Memory B cell (primary cell): ENCODE measurements at places on chromosomes 2 and 18.

- H3K27ac ChIP-seq, result peak overlapping the region; percentile 95
- H3K27me3 ChIP-seq, result no peaks in the 10 kb centered on the region
- H3K4me1 ChIP-seq, result peaks cover 22% of the 10 kb centered on the region
- H3K4me3 ChIP-seq, result peak overlapping the region; percentile 94
- no peak for DNase-seq
Observed at GRCh38 chr2:33598561-33599174, 431 bp downstream of the FAM98A start.

DNA sequence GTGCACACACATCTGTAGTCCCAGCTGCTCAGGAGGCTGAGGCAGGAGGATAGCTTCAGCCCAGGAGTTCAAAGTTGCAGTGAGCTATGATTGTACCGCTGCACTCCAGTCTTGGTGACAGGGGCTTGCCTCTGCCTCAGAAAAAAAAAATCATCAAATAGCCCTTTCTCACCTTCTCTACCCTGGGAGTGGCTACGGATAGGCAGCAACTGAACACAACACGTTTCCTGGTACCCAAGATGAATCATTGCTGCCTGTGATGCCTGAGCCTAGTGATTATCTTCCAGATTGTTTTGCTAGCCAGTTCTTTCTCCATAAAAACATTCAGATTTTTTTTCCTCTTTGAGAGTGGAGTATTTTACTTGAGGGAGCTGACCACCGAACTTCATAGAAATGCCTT is 13.5 kb downstream of the INPP4A start:
- H3K27me3 ChIP-seq, result no peaks in the 10 kb centered on the region
- H3K27ac ChIP-seq, result no peak overlapping the region
- no peak for DNase-seq

GRCh38 chr18:30712383-30712782 is 330.2 kb downstream of the DSC3 start:
- no peaks in the 10 kb centered on the region for H3K27me3 ChIP-seq
- no peaks in the 10 kb centered on the region for H3K4me1 ChIP-seq

DNA sequence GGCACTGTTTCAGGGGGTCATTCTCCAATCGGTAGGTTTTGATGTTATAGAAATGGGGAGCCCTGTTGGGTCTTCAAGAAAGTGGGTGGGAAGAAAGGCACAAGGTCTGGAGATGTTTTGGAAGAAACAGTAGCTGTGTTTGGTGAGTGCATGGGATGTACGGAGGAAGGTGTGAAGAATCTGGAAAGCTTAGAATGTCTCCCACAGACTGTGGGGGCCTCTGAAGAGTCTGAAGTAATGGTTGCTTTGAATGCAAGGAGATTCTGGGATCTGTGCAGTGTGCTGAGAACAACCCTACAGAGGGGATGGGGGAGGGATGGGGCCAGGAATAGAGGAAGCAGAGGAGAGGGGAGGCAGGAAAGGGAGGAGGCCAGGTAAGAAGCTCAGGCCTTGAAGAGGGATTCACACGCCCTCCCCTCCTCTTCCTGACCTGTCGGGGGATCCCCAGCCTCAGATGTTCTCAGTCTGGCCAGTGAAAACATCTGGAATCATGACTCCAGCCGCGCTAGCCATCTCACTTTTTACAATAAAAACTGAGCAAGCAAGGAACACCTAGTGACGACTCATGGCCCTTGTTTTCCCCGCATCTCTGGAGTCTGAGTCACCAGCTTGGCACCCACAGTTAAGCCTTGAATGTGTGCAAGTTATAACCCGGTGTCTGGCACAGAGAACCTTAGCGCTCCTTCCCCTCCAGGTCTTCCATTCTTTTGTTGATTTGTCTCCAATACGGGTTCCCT is 74.2 kb downstream of the SH3BP4 start:
- H3K4me3 ChIP-seq, result no peak overlapping the region
- H3K4me1 ChIP-seq, result peaks cover 3% of the 10 kb centered on the region
- no peak for DNase-seq
- H3K27ac ChIP-seq, result no peak overlapping the region

GRCh38 chr2:211367711-211368110 is 811.3 kb downstream of the CPS1 start:
- H3K4me1 ChIP-seq, result peaks cover 8% of the 10 kb centered on the region
- DNase-seq, result no peak
- no peaks in the 10 kb centered on the region for H3K27me3 ChIP-seq
- H3K36me3 ChIP-seq, result no peaks in the 10 kb centered on the region

GRCh38 chr2:206392118-206392517 is 51.2 kb upstream of the ADAM23 start:
- no peak overlapping the region for H3K4me3 ChIP-seq
- no peak overlapping the region for H3K27ac ChIP-seq
- no peaks in the 10 kb centered on the region for H3K4me1 ChIP-seq
- no peaks in the 10 kb centered on the region for H3K27me3 ChIP-seq
- no peaks in the 10 kb centered on the region for H3K36me3 ChIP-seq

- DNase-seq, result no peak
- no peak overlapping the region for H3K27ac ChIP-seq
- H3K4me3 ChIP-seq, result no peak overlapping the region
Observed at GRCh38 chr2:95215018-95215612, 7.8 kb downstream of the ZNF892 start.

DNA sequence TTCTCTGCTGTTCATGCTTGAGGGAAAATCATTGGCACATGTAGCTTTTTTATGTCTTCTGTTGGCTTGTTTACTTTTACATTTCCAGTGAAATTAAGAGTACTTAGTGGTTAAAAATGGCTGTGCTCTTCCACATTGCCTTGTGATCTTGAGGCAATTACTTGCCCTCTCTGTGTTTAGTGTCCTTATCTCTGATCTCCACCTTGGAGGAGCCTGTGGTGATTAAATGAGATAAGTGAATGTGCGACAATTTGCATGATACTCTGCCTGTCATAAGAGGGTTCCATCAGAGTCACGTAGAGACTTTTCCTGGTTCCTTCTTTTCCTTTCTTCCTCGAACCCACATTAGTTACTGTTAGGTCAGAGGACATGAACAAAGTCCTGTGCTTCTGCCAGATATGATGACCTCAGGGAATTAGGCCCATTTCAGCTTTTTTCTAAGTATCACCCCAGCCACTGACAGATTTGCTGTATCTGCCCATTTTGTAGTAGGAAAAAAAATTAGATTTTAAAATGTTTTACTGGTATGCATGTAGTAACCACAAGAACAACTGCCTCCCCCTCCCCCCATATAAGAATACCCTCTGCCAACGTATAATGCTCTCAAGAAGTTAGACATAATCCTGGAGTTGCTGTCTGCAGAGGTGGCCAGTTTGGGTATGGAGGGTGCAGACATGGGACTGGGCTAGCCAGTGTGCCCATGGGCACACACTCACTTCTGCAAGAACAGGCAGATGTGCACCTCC is 51.9 kb downstream of the TET3 start:
- peak overlapping the region; percentile 80 for H3K27ac ChIP-seq
- peaks cover 63% of the 10 kb centered on the region for H3K4me1 ChIP-seq
- H3K4me3 ChIP-seq, result peak overlapping the region; percentile 59

DNA sequence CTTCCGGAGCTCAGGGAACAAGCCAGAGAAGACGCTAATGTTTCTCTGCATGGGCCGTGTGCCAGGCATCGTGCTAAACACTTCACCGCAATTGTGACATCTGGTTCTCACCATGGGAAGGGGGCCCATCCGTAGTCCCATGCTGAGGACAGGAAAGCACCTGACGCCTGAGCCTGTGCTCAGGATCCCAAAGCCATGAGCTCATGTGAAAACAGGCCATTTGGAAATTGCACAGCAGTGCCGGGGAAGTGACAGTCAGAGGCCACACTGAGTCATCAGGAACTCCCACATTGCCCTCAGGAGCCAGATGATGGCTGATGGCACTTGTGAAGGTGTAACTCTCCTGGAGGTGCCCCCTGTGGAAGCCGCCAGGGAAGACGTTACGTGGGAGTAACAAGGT is 141.0 kb downstream of the INHBB start:
- H3K27me3 ChIP-seq, result peaks cover 12% of the 10 kb centered on the region
- no peak overlapping the region for H3K4me3 ChIP-seq
- no peaks in the 10 kb centered on the region for H3K4me1 ChIP-seq
- no peaks in the 10 kb centered on the region for H3K36me3 ChIP-seq

GRCh38 chr2:186130748-186131641 is 355.1 kb upstream of the ZC3H15 start:
- DNase-seq, result no peak
- H3K4me3 ChIP-seq, result no peak overlapping the region
- no peaks in the 10 kb centered on the region for H3K36me3 ChIP-seq
- H3K4me1 ChIP-seq, result no peaks in the 10 kb centered on the region

GRCh38 chr2:187079901-187080300 is 230.9 kb upstream of the ZSWIM2 start:
- H3K4me1 ChIP-seq, result no peaks in the 10 kb centered on the region
- H3K36me3 ChIP-seq, result no peaks in the 10 kb centered on the region
- no peak overlapping the region for H3K4me3 ChIP-seq
- no peak for DNase-seq
- H3K27ac ChIP-seq, result no peak overlapping the region
- H3K27me3 ChIP-seq, result no peaks in the 10 kb centered on the region

- DNase-seq, result no peak
- peaks cover 5% of the 10 kb centered on the region for H3K36me3 ChIP-seq
- H3K27ac ChIP-seq, result no peak overlapping the region
- no peak overlapping the region for H3K4me3 ChIP-seq
Observed at GRCh38 chr2:121240436-121240835, 44.6 kb downstream of the TFCP2L1 start.

- DNase-seq, result no peak
- no peak overlapping the region for H3K27ac ChIP-seq
- H3K27me3 ChIP-seq, result peaks cover 18% of the 10 kb centered on the region
Observed at GRCh38 chr2:186690786-186691185, 3.1 kb upstream of the FAM171B start.

- H3K36me3 ChIP-seq, result peaks cover 20% of the 10 kb centered on the region
- no peaks in the 10 kb centered on the region for H3K4me1 ChIP-seq
- H3K4me3 ChIP-seq, result no peak overlapping the region
Observed at GRCh38 chr18:58341916-58342315, 287.0 kb downstream of the ALPK2 start.

DNA sequence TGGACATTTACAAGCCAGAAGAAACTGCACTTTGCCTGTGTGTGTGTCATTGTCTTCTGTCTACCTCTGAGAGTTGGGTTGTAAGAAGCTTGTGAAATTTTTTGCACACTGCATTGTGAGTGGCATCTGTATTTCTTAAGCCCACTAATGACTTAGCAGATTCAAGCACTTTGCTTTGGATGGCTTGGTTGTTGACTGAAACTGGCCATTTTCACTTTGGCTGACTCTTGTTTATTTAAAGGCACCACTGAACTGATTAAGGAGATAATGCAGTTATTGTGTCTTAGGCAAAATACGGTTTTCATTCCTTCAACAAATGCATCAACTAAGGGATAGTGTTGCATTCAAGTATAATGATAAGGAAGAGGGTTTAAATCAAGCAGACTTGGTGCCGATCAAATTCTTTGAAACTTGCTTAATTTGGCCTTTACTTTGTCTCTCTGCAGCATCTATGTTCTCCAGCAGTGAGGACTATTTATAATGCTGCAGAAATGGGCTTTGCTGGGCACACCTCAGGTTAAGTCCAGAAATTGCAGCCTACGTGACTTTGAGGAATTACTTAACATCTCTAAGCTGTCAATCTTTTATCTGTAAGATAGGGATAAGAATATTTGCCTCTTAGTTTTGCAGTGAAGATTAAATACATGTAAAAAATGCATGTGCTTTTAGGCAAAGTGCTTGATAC is 142.0 kb downstream of the CCDC85A start:
- H3K36me3 ChIP-seq, result no peaks in the 10 kb centered on the region
- no peak for DNase-seq
- H3K27me3 ChIP-seq, result no peaks in the 10 kb centered on the region
- no peak overlapping the region for H3K4me3 ChIP-seq
- no peaks in the 10 kb centered on the region for H3K4me1 ChIP-seq

- H3K27ac ChIP-seq, result no peak overlapping the region
- DNase-seq, result no peak
- no peaks in the 10 kb centered on the region for H3K36me3 ChIP-seq
- no peaks in the 10 kb centered on the region for H3K4me1 ChIP-seq
- no peaks in the 10 kb centered on the region for H3K27me3 ChIP-seq
- H3K4me3 ChIP-seq, result no peak overlapping the region
Observed at GRCh38 chr18:73688851-73689711, 458.6 kb downstream of the FBXO15 start.

DNA sequence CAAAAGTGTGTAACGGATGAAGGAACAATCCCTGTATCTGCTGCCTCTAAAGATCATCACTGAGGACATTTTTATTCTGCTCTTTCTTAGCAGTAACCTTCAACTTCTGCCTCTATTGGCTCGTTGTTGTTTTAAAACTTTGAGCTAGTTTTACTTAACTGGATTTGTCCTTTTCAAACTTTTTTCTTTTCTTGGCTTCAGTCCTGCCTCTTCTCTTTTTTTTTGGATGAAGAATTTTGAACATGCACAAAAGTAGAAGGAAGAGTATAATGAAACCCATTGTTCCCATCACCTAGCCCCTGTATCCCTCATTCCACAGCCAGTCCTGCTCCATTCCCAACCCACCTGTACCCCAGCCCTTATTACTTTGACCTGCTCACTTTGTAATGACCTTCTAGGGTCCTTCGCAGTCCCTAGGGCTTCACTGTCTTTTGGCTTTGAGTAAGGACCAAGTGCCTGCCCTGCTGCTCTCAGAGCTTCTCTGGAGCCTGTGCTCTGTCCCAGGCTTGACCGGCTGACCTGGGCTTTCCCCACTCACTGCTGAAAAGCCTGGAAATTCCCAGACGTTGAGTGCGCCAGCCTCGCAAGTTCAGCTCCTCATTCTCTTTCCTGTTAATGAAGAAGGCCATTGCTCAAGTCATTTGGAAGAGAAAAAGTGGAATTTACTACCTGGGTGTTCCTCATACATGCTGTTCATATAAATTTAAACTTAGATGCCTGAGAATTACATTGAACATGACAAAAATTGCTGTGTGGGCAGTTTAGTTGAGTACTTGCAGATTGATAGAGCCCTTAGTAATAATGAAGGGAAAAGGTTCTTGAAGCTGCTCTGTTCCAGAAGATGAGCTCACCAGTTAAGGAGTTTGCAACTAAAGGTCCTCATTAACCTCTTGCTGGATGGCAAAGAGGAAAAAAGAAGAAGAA is 149.3 kb upstream of the ALPP start:
- no peak overlapping the region for H3K27ac ChIP-seq
- no peak overlapping the region for H3K4me3 ChIP-seq
- H3K36me3 ChIP-seq, result peaks cover 6% of the 10 kb centered on the region
- H3K4me1 ChIP-seq, result peaks cover 7% of the 10 kb centered on the region
- no peaks in the 10 kb centered on the region for H3K27me3 ChIP-seq
- DNase-seq, result no peak

- H3K27ac ChIP-seq, result no peak overlapping the region
- peaks cover 5% of the 10 kb centered on the region for H3K27me3 ChIP-seq
- H3K4me1 ChIP-seq, result no peaks in the 10 kb centered on the region
- no peak for DNase-seq
- H3K4me3 ChIP-seq, result no peak overlapping the region
- H3K36me3 ChIP-seq, result no peaks in the 10 kb centered on the region
Observed at GRCh38 chr18:31101183-31102024, 817 bp downstream of the DSC2 start.

- H3K27me3 ChIP-seq, result peaks cover 8% of the 10 kb centered on the region
- no peak overlapping the region for H3K27ac ChIP-seq
- no peak overlapping the region for H3K4me3 ChIP-seq
- DNase-seq, result no peak
Observed at GRCh38 chr18:10135302-10135926, 221.6 kb downstream of the VAPA start.
